NT2/D1 (cell line): ENCODE measurements at places on chromosomes 1 and 21.
A peak's percentile ranks its signal among the peaks of the same experiment; 100 is the strongest.

DNA sequence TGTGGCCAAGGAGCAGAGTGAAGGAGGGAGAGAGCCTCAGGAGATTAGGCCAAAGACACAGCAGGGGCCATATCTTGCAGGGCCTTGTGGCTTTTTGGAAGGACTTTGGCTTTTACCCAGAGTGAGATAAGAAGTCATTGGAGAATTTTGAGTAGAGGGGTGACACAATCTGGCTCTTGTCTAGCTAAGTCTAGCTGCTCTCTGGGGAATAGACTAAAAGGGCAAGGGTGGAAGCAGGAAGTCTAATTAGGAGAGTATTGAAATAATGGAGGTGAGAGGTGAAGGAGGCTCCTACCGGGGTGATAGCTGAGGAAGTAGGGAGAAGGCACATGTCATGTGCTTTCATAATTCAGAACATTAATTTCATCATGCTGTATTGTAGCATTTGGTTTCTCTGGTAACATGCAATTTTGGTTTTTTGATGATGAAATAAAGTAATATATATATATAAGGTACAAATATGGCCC is 34.3 kb upstream of the KCNA3 start:
- no peak for DNase-seq

DNA sequence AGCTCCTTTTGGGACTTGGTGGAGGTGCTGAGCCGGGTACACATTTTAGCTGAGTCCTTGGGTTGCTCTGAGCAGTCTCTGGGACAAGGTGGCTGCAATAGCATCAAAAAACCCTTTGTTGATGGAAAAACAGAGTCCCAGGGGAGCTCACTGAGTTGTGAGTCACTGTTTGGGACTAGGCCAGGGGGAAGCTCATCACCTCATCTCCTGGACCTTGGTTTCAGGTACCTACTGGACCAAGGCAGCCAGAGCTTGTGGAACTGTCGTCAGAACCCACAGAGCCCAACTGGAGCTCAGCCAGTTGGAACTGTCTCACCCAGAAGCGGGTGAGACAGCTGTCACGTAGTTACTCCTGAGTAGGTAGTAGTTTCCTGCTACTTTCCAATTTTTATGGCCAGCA is 146.7 kb downstream of the HLX start:
- no peak for DNase-seq

GRCh38 chr1:169486281-169487051 is 722 bp upstream of the SLC19A2 start:
- DNase-seq, result no peak

DNA sequence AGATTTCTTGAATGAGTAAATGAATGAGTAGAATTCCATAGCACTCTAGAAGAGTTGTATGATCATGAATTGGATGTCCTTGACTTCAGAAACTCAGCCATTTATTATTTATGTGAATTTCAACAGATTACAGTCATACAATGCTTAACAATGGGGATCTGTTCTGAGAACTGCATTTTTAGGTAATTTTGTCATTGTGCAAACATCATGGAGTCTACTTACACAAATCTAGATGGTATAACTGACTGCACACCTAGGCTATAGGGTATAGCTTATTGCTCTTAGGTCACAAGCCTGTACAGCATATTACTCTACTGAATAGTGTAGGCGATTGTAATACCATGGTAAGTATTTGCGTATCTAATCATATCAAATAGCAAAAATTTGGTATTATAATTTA is 59.6 kb downstream of the PRRX1 start:
- no peak for DNase-seq

GRCh38 chr1:50971748-50972305 is 1.8 kb downstream of the CDKN2C start:
- DNase-seq, result no peak

DNA sequence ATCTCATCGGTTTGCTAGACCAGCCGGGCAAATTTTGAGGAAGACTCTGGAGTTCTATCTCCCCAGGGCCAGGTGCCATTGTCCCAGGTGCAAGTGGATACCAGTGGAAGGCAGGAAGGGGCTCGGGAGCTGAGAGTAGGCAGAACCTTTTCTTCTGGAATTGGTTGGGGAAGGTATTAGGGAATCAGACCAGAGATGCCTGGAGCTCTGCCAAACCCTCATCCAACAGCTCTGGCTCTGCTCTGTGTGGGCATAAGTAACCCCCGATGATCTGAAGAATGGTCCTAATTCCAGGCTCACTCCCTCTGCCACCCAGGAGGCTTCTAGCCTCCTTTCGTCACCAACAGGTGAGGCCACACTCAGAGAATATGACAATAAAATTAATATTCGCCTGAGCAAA is 69.9 kb downstream of the PGBD5 start:
- DNase-seq, result no peak

DNA sequence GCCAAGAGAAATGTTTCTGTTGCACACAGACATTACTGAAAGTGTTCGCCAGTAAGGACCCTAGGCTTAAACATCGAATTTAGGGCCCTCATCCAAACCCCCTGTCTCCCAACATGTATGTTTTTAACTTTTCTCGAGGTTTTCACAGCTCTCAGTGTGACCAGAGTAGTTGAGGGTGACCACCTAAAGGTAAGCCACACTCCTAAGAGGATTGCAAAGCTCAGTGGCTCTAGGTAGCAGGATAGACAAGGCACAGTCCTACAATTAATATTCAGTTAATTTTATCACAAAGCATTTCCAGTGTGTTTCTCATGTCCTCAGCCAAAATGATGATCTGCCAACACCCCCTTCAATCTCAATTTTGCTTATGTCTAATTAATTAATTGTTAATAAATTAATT is 695 bp upstream of the ALG14 start:
- no peak for DNase-seq

DNA sequence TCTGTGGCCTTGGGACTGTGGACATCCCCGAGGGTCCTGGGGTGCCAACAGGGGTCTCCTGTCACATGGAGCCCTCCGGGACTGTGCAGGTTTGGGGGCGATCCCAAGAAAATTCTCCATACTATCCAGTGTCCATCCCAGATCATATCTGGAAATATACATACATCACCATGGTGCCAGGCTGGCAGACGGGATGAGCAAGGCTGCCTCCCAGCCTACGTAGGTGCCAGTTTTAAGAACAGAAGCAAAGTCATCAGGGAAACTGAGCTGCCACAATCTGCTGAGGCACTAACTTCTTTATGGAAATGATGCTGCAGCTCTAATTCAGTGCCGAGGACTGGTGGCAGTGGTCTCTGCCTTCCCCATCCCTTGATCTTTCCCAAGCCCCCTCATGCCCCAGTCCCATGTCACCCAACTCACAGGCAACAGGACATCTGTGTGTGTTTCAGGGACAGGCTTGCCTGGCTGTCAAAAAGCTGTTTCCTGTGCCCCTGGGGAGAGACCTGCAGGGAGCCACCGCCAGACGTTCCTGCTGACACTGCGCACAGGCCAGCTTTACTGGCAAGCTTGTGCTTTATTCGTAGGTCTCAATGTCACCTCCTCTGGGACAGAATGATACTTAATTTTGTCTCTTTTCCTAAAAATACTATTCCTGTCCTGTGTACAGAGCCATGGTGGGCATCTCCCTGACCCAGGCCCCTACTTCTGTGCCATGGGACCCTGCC is 15.5 kb downstream of the TEX35 start:
- no peak for DNase-seq

DNA sequence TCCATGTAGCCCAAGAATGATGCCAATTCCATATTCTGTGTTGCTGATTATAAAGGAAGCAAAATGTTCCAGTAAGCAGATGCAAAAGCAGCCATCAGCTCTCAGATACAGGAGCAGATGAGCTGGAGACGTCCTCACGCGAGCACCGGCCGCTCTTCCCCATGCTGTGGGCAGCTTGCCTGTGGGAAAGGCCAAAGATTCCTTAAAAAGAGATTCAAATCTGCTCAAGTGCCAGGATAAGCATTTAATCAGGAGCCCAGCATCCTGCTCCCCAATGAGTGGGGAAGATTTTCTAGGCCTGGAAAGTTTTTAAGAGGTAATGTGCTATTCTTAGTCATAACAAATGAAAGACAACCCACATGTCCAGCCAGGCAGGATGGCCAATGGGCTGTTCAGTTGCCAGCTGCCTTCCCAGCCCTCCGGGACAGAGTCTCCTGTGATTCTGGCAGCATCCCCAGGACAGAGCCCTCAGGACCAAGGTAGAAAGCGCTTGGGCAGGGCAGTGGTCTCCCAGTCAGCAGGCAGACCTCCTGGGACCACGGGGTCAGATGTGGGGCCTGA is 108.2 kb upstream of the TMPRSS2 start:
- no peak for DNase-seq

GRCh38 chr1:189152685-189153084 is 1325.0 kb downstream of the BRINP3 start:
- no peak for DNase-seq

DNA sequence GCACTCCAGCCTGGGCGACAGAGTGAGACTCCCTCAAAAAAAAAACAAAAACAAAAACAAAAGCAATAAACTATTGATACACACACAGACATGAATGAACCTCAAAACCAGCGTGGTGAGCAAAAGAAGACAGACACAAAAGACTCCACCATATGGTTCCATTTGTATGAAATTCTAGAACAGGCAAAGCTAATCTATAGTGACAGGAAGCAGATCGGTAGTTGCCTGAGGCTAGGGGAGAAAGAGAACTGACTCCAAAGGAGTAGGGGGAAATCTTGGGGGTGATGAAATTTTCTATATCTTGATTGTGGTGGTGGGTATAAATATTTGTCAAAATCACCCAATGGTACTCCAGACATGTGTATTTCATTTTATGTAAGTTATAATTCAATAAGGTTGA is 20.9 kb downstream of the LACTBL1 start:
- no peak for DNase-seq

DNA sequence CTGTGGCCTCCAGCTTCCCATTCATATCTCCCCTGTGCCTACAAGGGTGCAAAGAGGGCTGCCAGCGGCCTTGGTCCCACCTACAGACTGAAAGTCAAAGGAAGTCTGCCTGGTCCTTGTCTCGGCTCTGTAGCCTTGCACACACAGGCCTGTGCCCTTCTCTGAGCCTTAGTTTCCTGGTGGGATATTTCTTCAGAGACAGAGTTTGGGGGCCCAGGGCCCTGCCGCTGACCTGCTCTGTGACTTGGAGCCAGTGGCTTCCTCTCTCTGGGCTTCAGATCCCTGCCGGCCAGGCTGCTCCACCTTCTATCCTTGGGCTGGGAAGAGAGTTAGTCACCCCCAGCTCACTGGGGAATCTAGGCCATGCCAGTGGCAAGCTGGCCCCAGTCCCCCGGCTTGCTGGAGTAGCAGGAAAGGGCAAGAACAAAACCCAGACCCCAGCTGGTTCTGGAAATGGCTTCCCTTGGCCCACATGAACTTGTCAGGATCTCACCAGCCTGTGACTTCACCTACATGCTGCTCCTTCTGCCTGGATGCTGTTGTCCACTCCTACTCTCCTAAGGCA is 1.0 kb upstream of the TMEM61 start:
- DNase-seq, result no peak

- DNase-seq, result no peak
Measured at GRCh38 chr1:81877940-81878339, 77.2 kb downstream of the ADGRL2 start.

DNA sequence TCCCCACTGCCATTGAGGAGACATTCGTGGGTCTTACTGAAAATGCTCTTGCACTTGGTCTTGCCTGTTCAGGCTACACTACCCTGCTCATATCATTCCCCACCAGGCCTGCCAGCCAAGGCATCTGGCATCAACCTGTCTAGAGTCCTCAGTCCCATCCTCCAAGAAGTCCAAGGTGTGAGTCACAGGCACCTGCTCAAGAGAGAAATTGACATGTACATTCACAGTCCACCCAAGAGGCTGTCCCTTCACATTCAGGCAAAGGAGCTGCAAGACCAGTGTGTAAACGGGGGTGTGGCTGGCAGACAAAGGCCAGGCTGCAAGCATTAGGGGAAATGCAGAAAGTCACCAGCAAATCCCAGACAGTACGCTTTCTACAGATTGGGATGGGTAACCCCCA is 13.1 kb upstream of the PLA2G2C start:
- DNase-seq, result no peak

- DNase-seq, result no peak
Measured at GRCh38 chr1:247833601-247834000, 8.1 kb downstream of the OR11L1 start.

- no peak for DNase-seq
Measured at GRCh38 chr21:27532076-27532475, 565.2 kb upstream of the ADAMTS5 start.

- peak; percentile 15 for DNase-seq
Measured at GRCh38 chr21:44415073-44416025, 40.0 kb upstream of the LRRC3 start.

GRCh38 chr1:155892796-155893195 is 18.4 kb downstream of the RIT1 start:
- DNase-seq, result no peak

GRCh38 chr1:31633117-31633516 is 11.6 kb downstream of the PEF1 start:
- DNase-seq, result no peak

DNA sequence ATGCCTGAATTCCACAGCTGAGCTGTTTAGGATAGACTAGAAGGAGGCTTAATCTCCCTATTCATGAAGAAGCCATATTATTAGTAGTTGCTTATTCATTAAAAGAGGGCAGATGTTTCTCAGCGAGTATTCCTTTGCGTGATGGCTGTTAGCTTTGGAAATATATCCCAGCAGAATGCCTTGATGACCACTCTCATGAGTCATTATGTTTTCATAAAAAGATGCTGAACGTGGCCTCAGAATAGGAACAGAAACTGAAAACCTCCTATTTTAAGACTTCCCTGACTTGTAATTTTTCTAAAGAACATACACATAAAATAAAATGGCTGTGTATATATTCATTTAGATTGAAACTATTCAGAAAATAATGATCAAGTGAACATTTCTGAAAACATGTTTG is 9.6 kb upstream of the PLA2G4A start:
- DNase-seq, result no peak

- DNase-seq, result no peak
Measured at GRCh38 chr1:116488071-116488470, 82.8 kb downstream of the CD58 start.

DNA sequence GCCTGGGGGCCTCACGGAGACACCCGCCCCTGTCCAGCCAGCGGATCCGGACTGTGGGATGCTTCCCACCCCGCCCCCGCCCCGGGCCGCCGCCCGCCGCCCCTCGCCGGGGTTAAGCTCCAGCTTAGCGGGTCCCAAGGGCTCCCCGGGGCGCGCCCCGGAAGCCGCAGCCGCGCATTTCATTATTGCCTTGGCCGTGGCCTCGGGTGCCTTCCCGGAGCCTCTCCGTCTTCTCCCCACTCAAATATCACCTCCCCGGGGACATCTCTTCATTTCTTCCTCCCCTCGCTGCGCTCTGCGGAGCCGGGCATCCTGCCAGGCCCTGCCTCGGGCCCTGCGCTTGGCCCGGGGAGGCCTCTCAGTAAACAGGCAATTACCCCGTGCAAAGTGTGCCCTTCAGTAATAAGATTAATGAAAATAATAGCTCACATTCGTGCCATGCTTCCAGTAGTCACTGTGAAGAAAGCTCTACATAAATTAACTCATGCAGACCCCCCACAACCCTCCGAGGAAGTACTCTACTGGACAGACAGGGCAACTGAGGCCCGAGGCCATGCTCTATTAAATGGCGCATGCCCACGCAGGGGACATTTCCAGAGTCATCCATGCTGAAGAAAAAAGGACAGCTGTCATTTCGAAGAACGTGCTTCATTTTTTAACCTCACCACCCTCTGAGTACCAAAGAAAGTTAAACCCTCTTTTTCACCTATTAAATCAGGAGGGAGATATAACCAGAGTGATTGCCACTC is 49.9 kb upstream of the LAPTM5 start:
- no peak for DNase-seq
